Left colon (tissue), 2 donors: ENCODE measurements at places on chromosomes 2 and 18.

- DNase-seq: peak; percentile 29
These were observed 112.2 kb downstream of the OSBPL6 start for GRCh38 chr2:178306352-178307073.

DNA sequence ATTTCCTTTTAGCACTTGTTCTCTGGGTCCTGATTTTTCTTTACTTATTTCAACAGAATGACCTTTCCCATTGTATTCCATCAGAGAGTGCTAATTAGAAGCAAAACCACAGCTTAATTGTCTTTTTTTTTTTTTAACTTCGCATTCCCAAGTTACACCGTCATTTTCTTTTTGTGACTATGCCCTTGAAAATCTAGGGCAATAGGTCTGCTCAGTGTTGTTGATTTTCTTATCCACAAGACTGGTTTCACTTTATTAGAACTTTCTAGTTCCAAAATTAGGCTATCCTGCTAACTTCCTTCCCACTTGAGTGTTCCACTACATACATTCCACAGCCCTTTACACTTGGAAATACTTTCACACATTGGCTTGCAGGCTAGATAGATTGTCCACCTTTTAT is 18.7 kb upstream of the ADAM17 start:
- DNase-seq: no peak

DNA sequence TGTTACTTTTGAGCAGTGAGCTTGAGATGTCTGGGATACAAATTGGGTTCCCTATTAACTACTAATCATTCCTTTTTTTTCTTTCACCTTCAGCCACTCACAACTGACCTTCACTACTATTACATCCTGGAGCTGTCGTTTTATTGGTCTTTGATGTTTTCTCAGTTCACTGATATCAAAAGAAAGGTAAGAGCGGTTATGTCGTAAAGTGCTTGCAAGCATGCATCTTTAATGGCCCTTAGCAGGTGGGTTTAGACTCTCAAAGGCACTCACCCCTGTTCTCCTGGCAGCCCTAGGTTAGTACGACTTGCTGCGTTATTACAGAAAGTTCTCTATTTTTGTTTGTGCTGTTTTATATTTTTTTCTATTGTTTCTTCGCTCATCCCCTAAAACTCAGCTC is 107.6 kb upstream of the NOSTRIN start:
- DNase-seq: no peak

DNA sequence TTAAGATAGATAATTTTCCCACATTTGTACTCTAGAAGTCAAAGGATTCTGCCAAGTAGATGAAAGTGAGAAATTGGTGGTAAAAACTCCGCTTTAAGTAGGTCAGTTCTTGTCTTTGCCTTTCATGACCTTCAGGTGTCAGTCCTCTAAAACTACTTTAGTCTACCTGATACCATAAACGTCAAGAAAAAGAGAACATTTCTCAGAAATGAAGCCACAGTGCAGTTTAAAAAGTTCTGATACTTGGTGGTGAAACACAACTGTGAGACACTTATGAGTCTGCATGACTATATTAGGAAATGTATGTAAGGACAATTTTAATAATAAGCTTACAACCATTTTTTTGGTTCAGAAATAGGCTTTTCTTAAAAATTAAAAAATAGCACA is 583.3 kb downstream of the SATB2 start:
- no peak for DNase-seq

- no peak for DNase-seq
These were observed 285.1 kb downstream of the MBD5 start for GRCh38 chr2:148306027-148306426.

- DNase-seq: no peak
These were observed 1935.1 kb upstream of the PIK3C3 start for GRCh38 chr18:40019797-40020392.

GRCh38 chr2:45282646-45283045 is 273.4 kb upstream of the SIX2 start:
- no peak for DNase-seq

DNA sequence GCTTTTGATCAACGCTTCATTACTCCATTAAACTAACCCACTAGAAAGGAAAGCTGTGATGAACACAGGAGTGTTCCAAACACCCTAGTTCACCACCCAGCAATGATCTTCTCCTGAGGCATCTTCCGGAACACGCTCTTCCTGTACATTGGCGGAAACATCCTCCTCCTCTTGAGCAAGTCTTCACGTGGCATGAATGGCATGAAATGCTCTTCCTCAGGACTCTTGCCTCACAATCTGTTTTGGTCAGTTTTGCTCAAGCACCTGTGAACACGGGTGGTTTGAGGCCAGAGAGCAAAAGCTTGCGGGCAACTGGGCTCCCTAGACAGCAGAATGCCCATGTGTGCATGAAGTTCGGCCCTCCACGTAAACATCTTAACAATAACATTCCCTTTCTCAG is 734.2 kb upstream of the SALL3 start:
- DNase-seq: no peak

DNA sequence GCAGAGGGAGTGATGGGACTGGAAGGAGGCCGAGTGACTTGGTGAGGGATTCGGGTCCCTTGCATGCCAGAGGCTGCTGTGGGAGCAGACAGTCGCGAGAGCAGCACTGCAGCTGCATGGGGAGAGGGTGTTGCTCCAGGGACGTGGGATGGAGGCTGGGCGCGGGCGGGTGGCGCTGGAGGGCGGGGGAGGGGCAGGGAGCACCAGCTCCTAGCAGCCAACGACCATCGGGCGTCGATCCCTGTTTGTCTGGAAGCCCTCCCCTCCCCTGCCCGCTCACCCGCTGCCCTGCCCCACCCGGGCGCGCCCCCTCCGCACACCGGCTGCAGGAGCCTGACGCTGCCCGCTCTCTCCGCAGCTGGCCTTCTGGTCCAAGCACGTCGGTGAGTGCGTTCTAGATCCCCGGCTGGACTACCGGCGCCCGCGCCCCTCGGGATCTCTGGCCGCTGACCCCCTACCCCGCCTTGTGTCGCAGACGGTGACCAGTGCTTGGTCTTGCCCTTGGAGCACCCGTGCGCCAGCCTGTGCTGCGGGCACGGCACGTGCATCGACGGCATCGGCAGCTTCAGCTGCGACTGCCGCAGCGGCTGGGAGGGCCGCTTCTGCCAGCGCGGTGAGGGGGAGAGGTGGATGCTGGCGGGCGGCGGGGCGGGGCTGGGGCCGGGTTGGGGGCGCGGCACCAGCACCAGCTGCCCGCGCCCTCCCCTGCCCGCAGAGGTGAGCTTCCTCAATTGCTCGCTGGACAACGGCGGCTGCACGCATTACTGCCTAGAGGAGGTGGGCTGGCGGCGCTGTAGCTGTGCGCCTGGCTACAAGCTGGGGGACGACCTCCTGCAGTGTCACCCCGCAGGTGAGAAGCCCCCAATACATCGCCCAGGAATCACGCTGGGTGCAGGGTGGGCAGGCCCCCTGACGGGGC is 4.6 kb downstream of the PROC start:
- no peak for DNase-seq

DNA sequence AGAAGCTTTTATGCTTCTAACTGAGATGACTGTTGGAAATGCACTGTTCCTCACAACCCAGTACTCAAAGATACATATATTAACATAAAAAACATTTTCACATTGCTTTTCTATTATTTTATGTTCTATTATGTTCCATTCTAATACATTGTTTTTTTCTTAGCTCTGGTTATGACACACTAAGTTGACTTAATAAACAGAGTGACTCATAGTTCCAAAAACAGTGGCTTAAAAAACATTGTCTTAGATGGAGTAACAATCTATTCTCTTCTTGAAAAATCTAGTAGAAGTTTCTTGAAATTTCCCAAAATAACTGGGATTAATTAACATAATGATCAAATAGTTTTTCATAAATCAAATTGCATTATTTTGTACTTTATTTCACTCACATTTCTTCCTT is 328.2 kb upstream of the LRATD1 start:
- DNase-seq: no peak

DNA sequence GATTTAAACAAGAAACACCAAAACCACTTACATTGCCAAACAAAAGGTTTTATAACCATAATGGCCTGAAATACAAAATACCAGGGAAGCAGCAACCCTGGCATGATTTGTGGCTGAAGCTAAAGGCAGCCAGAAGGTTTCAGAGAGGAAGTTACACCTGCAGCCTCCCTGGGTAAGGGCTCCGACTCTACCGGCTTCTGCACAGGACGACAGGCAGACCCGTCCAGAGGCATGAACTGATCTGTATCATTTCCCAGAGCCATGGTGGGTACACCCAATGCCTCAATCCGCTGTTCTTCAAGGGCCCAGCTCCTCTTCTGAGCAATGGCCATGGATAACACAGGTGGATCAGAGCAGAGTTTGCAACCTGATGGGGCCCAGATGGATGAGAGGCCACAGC is 71.6 kb downstream of the PXDN start:
- DNase-seq: no peak

DNA sequence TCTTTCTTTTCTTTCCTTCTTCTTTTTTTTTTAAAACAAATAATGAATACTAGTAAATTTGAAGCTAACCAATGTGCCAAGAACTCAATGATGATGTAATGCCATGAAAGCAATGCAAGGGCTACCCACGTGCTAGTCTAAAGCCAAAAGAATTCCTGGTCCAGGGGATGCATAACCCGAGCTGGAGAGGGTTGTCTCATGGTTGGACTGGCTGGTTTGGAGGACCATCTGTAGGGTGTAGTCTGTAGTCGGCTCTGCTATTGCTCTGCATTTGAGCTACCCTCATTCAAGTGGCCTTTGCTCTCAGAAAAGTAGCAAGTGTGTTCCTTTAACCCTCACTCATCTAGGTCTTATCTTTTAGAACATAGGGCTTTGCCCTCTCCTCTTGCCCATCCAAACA is 469.6 kb upstream of the CELF4 start:
- DNase-seq: no peak

DNA sequence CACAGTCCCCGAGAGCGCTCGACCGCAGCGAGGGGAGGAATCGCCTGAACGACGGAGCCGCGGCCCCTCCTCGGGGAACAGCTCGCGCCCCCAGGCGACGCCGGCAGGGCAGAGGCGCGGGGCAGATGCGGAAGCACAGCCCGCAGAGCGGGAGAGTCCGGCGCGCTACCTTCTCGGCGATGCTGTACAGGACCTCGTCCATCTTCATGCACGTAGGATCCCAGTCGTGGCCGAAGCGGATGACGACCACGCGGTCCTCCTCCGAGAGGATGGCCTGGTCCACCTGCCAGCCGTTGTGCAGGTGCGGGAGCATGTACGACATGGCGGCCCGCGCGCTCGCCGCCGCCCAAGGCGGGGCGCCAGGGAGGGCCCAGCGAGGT is 302 bp downstream of the TXNL4A start:
- DNase-seq: peak; percentile 58

GRCh38 chr18:49169037-49169521 is 218.3 kb upstream of the SMAD7 start:
- no peak for DNase-seq

DNA sequence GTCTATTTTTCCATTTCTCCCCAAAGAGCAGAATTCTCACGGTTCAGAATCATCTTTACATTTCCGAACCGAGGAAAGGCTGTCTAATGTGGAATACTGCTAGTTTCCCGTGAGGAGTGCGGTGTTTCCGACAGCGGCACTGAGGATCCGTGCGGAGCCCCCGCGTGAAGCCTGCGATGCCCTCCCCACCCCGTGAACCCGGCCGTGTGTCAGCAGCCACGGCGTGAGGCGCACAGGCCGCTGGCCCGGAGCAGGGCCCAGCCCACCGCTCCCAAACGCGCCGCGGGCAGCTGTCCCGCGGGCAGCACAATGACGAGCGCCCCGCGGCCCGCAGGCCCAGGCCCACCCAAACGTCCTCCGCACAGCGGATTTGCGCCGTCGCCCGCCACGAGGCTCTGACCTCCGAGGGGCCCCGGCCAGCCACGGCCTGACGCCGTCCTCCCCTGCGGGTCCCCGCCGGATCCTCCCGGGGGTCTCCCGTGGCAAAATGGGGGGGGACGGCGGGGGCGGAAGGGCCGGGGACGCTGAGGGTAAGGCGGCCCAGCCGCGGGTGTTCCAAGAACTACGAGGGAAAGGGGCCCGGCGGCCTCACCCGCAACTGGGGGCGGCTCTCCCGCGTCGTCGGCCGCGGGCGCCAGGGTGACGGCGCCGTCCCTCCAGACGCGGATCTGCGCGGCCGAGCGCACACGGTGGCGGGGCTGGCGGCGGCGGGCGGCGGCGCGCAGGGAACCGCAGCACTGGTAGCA is 796 bp downstream of the SPIRE1 start:
- peak; percentile 36 for DNase-seq

DNA sequence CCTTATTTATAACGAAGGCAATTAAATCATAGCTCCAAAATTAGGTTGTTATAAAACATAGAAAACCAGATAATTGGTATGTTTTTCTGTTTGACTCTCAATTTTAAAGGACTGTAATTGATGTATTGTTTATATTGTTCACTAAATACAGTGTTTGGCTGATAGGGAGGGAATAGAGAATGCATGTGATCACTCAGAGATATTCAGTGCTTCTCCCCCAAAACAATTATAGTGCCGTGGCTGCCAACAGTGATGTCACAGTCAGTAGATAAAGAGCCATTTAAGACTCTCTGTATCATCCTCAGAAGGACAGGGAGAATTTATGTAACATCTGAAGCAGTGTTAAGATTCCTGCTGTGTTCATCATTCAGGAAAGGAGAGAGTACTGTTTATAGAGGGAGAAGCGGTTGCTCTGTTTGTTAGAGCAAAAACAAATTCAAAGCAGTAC is 69.6 kb downstream of the PHLPP1 start:
- DNase-seq: no peak

- no peak for DNase-seq
These were observed 51.4 kb upstream of the TRIB2 start for GRCh38 chr2:12665334-12665733.

DNA sequence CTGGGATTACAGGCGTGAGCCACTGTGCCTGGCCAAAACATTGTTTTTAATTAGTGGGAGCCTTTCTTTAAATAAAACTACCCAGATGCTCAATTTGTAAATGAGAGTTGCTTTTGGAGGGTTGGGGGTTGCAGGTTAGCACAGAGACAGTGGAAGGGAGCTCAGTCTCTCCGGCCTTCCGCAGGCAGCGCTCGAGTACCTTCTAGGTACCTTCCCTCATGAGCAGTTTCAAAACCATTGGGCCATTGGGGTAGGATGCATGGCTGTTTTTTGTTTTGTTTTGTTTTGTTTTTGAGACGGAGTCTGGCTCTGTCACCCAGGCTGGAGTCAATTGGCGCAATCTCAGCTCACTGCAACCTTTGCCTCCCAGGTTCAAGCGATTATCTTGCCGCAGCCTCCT is 19.0 kb downstream of the SLC66A3 start:
- no peak for DNase-seq

- no peak for DNase-seq
These were observed 128.7 kb downstream of the UXS1 start for GRCh38 chr2:106065268-106065982.

DNA sequence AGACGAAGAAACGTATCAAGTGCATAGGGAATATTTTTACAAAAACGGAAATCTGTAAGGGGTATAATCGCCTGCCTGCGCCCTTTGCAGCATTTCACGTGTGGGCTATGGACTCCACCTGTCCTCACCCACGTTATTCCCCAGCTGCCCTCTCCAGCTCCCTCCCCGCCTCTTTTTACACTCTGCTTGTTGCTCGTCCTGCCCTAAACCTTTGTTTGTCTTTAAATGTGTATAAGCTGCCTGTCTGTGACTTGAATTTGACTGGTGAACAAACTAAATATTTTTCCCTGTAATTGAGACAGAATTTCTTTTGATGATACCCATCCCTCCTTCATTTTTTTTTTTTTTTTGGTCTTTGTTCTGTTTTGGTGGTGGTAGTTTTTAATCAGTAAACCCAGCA is 169.4 kb upstream of the SIX3 start:
- DNase-seq: no peak

- no peak for DNase-seq
These were observed 80.3 kb downstream of the VAPA start for GRCh38 chr18:9994026-9994570.

GRCh38 chr2:177538323-177538722 is 145.8 kb downstream of the AGPS start:
- DNase-seq: no peak

GRCh38 chr18:11488175-11488574 is 121.2 kb upstream of the SLC35G4 start:
- no peak for DNase-seq
